ENCODE measurements at places on chromosomes 7 and 10.

DNA sequence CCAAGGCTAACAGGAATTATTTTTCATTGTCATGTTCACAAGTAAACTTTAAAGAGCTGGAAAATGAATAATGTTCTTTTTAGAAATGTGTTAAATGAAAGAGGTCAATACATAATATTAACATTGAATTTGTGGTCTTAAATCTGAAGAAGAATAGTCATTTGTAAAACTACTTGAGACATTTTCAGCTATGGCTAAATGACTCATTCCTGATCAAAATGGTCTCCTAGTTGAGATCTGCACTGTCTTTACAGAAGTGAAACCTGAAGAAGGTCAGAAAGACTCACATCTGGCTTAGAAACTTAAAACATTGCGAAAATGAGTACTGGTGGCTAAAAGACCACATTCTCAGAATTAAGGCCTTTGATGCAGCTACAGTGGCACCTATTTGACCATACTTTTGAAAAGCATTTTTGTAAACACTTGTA, 5.9 kb downstream of the PIK3CG start:
- no peak for DNase-seq

GRCh38 chr7:115332691-115333090, 410.8 kb downstream of the MDFIC start:
- no peak for DNase-seq

GRCh38 chr7:137025469-137026175, 157.2 kb downstream of the CHRM2 start:
- DNase-seq, result no peak

DNA sequence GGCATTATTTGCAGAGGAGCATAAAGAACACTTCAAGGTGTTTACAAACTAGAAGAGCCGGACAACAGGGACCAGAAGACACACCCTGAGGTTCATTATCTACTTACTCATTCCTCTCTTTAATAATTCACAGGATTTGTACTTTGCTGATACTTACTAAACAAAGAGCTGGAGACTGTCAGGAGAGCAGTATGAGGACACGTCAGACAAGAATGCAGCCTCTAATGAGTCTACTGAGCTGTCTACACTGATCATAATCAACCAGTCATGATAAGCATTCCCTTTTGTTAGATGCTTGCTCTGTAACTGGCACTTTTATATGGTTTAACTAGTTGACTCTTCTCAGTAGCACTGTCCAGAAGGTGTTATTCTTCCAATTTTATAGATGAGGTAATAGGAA, 243.3 kb upstream of the CDC14C start:
- DNase-seq, result no peak

DNA sequence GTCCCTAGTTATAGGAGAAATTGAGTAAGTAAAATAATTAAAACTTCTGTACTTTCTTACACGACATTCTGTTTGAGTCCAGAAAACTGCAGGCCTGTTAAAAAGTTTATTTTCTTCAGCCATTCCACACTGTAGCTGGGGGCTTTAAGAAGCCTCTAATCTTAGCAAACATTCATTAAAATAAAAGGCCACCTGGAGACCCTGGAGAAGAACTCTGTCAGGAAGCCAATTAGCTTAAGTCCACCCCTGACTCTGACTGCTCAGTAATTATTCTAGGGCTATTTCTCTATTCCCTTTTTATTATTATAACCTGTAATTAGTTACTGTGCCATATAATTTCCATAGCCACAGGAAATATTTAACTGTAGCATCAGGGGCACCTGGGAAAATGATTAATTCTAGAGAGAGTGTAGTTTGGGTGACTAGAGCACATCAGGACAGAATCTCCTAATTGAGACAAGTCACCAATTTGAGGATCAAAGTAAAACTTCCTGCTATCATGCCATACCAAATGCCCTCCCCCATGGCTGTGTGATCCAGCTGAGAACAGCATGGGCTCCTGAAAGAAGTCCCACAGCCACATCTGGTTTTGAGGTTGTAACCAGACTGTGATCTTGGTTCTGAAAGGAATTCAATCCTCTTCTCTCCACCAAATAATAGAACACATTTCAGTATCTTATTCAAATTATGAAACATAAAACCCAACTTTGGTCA, 1302.3 kb downstream of the XPNPEP1 start:
- no peak for DNase-seq

DNA sequence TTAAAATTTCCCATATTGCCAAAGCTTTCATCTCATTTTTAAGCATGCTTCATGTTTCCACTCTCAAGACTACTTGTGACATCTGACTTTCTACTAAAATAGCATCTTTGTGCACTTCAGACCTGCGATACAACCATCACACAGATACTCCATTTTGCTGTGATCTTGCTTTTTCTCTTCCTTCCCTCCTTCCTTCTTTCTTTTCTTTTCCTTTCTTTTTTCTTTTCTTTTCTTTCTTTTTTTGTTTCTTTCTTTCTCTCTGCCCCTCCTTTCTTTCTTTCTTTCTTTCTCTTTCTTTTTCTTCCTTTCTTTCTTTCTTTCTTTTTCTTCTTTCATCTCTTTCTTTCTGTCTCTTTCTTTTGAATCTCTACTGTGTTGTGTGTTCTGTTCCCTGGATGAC, 194.0 kb upstream of the KCND2 start:
- no peak for DNase-seq

DNA sequence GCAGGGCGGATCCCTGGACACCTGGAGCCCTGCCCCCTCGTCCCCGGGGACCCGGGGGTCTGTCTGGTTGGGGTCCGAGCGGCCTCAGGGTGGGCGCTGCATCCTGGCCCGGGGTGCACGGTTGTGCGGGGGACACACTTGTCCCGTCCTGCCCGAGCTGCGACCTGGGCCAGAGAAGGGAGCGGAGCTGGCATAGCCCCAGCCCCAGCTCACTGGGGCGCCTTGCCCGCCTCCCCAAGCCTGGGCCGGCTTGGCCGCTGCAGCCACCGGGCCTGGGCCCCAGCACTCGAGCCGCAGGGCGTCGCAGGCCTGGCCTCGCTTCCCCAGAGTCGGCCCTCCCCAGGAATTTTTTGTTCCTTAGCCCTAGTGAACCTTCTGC, 54.5 kb downstream of the GLRX3 start:
- no peak for DNase-seq

- no peak for DNase-seq
These were observed 27.8 kb downstream of the NKX2-3 start for GRCh38 chr10:99560277-99561126.

GRCh38 chr10:5466451-5467206, 32.7 kb downstream of the CALML5 start:
- no peak for DNase-seq
